Upper lobe of right lung (tissue), 1 donor: ENCODE measurements at places on chromosomes 1 and 21.

- DNase-seq, result peak; percentile 72
Measured at GRCh38 chr1:9589144-9589718, 520 bp downstream of the TMEM201 start.

- no peak for DNase-seq
Measured at GRCh38 chr1:89733748-89734147, 87.1 kb upstream of the LRRC8D start.

DNA sequence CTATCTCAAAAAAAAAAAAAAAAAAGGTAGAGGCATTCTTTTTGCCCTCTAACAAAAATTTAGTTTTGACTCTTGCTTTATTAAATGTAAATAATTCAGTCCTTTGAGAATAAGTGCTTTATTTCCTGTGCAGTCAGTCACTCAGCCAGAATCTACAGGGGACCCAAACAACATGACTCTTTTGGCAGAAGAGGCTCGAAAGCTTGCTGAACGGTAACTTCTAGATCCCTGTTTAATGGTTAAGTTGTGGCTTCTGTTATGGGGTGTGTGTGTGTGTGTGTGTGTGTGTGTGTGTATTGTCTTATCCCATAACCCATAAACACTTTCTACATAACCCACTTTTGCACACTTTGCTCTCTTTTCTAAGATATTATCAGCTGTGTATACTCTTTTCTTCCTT, 54.9 kb upstream of the LAMC2 start:
- DNase-seq, result no peak

DNA sequence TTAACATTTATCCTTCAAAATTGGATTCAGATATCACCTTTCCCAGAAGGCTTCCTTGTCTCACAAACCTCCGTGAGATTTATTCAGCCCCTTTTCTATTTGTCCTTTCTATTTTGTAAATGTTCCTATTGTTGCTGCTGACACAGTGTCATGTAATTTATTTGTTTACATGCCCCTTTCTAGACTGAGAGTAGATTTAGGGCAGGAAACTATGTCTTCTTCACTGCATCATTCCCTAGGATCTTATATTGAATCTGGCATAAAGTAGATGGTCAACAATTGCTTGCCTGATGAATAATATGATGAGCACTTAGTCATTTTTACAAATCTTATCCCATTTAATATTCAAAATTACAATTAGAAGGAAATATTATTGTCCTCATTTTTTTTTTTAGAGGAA, 8.1 kb upstream of the CNN3 start:
- DNase-seq, result no peak

GRCh38 chr1:21914450-21914849, 22.7 kb downstream of the HSPG2 start:
- no peak for DNase-seq

GRCh38 chr21:16180614-16181013, 450.8 kb downstream of the USP25 start:
- no peak for DNase-seq

- DNase-seq, result no peak
Measured at GRCh38 chr1:202663131-202663530, 47.1 kb downstream of the SYT2 start.

- no peak for DNase-seq
Measured at GRCh38 chr21:20627594-20627993, 370.6 kb upstream of the NCAM2 start.
